Activated CD8-positive, alpha-beta memory T cell treated with anti-CD3 and anti-CD28 coated beads for 1 hour (primary cell): ENCODE measurements at places on chromosomes 2 and 18.

- DNase-seq = no peak
Measured at GRCh38 chr18:79587226-79587741, 92.3 kb upstream of the CTDP1 start.

- DNase-seq = no peak
Measured at GRCh38 chr18:70411307-70411706, 122.5 kb downstream of the SOCS6 start.

GRCh38 chr2:217412277-217412676 lies 552.4 kb upstream of the TNP1 start:
- DNase-seq = no peak

GRCh38 chr18:63245600-63245999 lies 74.0 kb downstream of the BCL2 start:
- no peak for DNase-seq

DNA sequence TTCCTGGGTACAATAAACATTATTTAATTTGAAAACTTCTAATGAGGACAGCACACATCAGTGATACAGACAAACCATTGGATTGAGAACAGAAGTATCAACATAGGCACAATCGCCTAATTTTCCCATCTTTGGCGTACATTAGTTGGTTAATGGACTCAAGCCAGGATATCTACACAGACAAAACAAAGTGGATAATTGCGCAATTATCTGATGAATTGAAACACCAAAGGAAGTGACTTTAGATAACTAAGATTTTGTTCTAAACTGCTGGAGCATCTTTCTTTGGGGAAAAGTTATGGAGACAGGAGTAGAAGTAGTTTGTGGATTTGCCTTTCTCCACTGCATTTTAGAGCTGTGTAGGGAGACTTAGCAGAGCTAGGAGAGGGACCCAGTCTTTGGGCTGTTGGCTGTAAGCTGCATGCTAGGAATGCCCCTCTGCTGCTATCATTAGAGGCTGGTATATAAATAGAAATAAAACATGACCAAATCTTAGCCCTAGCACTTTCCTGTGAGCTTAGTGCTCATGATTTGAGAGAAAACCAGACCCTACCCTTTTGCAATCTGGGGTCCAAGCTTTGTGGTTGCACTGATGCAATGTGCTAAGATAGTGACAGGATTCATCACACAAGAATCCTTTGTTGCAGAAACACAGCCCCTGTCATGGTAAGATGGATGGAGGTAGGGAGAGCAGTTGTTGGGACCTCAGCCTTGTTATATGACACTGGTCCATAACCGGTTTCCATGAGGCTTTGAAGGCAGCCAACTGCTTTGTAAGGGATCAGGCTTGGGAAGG lies 264.5 kb upstream of the PIK3C3 start:
- no peak for DNase-seq

DNA sequence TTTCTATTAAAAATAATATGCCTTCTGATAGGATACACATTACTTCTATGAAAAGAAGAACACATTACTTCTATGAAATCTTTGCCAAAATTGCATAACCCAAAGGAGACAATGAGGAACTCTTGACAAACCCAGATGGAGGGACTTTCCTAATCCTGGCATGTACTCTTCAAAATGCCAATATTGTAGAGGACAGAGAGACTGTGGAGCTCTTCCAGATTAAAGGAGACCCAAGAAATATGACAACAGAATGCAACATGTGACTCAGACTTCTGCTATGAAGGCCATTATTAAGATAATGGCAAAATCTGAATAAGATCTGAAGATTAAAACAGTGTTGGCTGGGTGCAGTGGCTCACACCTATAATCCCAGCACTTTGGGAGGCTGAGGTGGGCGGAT lies 22.2 kb downstream of the SOWAHC start:
- DNase-seq = no peak

- DNase-seq = no peak
Measured at GRCh38 chr2:150572961-150573395, 85.5 kb upstream of the RND3 start.

- DNase-seq = no peak
Measured at GRCh38 chr2:236870370-236870769, 215.3 kb upstream of the COPS8 start.

- no peak for DNase-seq
Measured at GRCh38 chr2:45851111-45851510, 199.6 kb downstream of the PRKCE start.

DNA sequence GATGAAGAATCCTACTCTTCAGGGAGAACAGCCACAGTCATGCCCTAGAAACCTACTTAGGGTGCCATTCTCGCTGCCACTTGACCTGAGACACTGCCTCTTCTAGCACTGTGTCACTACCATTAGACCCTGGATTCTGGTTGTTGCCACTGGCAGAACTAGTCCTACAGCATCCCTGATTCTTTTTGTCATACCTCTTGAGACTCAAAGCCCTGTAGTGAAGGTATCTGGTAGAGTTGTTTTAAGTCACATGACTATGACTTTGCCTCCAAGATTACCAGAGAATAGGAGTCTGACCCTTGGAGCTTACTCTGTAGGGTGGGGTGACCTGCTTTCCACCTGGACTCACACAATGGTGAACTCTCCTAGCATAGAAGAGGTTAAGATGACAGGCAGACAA lies 296.7 kb downstream of the TNS1 start:
- no peak for DNase-seq

GRCh38 chr2:144083211-144083610 lies 436.7 kb downstream of the ZEB2 start:
- DNase-seq = no peak

- DNase-seq = no peak
Measured at GRCh38 chr18:65422544-65423136, 328.2 kb upstream of the CDH7 start.

- DNase-seq = no peak
Measured at GRCh38 chr2:226873051-226873620, 37.3 kb downstream of the RHBDD1 start.

GRCh38 chr2:238308177-238308576 lies 12.1 kb upstream of the TRAF3IP1 start:
- no peak for DNase-seq

- DNase-seq = no peak
Measured at GRCh38 chr18:1296237-1296636, 391.6 kb downstream of the ADCYAP1 start.

GRCh38 chr2:157334797-157335196 lies 9.2 kb upstream of the ERMN start:
- DNase-seq = no peak

DNA sequence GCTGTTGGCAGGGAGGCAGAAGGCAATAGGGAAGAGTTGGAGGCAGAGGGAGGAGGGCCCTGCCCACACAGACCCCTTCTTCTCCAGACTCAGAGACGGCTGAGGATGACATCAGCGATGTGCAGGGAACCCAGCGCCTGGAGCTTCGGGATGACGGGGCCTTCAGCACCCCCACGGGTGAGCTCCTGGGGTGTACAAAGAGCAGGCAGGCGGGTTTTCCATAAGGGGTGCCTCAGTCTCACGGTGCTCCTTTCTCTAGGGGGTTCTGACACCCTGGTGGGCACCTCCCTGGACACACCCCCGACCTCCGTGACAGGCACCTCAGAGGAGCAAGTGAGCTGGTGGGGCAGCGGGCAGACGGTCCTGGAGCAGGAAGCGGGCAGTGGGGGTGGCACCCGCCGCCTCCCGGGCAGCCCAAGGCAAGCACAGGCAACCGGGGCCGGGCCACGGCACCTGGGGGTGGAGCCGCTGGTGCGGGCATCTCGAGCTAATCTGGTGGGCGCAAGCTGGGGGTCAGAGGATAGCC lies 10.0 kb downstream of the SPEG start:
- DNase-seq = no peak

DNA sequence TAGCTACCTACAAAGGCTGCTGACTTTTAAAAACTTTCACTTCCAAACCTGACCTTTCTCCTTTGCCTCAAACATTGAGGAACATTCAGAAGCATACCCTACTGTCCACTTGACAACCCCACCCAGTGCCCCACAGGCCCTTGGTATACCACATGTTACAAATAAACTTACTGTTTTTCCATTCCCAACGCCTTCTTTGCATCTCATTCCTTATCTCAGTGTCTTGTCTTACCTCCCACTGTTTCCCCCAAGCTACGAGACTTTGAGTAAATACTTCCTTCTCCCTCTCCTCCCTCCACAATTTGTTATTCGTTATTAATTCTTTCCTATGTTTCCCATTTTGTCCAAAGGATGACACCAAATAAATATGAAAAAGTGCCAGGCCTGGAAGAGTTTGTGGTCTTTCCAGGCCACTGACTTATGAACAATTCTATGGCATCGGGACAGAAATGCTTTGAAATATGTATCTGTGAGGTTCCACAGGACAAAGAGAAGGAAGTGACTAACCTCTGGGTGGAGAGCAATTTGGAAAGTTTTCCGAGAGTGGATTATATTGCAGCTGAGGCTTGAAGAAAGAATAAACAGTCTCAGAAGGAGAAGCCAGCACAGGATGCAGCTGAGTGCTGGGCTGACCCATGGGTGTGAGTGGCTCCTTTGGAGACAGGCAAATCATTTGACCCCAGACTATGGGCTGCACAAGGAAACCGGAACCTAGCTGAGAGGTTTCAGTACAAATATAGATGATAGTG lies 409.0 kb downstream of the LPIN1 start:
- no peak for DNase-seq

DNA sequence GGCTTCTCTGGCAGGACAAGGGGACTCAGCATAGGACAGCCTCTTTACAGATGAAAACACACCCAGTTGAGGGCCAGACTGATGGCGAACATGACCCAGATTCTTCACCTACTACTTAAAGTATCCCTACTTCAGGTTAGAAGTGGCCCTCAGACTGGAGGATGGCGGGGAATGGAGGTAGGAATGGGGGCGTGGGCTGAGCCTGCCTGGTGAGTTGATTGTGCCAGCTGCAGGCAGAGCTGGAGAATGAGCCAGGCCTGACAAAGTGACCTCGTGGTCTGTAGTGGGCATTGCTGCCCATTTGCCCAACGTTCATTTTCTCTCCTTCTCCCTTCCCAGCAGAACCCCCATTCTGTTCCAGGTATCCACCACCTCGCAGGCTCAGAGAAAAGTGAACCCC lies 186.1 kb downstream of the KLHL29 start:
- no peak for DNase-seq

- DNase-seq = no peak
Measured at GRCh38 chr2:37718515-37719161, 47.2 kb upstream of the CDC42EP3 start.

DNA sequence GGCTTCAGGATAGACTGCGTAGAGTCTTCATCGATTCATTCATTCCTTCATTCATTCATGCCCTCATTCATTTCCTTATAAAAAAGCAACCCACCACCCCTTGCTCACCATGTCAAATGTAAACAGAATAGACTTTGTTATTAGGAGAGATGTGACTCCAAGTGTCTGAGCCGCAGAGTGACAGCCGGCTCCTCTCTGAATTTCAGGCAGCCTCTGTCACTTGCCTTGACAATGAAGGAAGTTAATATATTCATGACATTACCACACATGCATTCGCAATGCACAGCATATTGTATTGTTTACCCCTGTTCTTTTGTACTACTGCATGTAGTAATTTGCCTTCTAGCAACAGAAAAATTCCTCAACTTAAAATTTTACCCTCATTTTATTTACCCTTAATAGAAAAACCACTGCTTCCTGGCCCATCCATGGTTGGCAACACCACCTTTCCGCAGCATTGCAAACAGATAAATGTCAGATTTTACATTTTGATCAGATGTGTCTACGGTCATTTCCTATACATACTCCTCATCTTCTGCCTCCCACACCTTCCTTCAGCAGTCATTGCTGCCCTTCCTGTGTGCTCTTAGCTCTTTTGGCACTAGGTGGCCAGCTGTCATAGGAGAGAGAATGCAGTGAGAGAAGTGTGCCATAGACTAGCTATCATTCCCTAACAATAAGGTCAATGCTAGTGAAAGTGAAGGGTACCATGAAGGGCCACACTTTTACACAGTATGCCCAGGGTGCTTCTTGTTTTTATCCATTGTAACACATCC lies 1090.8 kb downstream of the BCL11A start:
- DNase-seq = no peak

DNA sequence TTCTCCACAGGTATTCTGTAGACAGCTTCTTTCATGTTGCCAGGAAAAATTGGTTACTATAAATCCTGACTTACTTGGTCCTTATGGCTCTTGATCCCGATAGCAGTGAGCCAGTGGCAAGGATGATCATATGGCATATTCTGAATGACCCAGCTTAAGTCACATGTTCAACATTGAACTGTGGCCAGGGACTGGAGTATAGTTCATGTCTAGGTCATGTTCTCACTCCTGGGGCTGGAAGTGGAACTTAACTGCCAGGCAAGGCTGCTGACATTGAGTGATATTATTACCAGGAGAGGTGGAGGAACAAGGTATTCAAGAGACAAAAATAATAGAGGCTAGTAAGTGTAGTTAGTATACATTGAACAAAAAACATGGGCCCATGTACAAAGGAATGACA lies 26.2 kb downstream of the R3HDM1 start:
- DNase-seq = no peak
